ENCODE measurements at places on chromosomes 1 and 21.
A peak's percentile ranks its signal among the peaks of the same experiment; 100 is the strongest.

DNA sequence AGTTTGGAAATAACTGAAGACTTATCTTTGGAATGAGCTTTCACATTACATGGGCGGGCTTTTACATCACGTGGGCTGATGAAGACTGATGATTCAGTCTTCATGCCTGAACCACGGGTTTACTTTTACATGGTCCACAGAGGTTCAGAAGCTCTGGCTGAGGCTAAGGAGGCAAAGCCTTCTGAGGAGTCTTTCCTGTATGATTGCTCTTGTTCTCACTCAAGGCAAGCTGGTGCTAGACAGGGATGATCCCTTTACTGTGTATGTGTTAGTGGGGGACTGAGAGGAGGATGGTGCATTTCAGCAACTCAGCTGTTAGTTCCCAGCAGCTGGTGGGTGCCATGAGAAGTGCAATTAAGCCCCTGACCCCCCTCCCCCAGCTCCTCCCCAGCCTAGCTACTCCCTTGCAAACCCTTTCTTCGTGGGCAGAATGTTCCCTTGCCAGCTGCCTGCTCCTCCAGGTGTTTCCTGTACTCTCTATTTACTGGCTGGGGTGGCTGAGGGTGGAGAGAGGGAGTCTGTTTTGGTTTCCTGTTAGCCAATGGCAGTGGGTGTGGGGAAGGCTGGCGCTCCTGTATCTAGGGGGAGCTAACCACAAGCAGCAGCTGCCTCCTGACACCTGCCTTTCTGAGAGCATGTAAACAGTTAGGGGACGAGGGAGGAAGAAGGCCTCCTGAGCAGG, 15.4 kb downstream of the BTG2 start:
- peak; percentile 69 for DNase-seq

DNA sequence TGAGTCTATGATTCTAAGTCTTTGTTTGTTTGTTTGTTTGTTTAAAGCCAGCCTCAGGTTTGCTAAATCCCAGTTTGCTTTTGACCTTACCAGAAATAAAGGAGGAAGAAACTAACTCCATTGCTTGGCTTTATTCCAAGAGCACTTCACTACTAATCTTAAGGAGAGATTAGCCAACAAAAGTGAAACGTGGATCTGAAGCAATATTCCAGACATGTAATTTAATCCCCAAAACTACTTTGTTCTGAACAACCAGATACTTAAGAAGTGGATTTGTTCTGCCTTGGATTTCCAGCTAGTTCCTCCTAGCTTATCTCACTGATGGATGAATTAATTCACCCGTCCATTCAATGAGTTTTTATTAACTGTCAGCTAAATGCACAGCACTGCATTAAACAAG, 15.9 kb upstream of the CEP350 start:
- no peak for DNase-seq

DNA sequence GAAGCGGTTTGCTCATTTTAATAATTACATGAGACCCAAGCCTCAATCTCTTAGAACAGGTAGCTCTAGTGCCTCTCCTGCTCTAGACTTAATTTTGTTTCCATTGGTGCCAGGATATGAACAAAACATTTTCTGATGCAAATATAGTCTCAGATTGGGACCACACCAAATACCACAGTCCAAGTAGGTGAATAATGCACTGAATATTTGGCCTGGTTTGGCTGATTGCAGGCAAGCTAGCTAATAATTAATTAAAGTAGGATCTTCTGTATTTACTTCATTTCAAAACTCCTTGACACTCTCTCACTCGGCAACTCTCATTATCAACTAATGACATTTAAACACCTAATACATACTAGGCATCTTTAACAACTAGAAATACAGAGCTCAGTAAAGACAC, 219.6 kb downstream of the LTN1 start:
- no peak for DNase-seq

DNA sequence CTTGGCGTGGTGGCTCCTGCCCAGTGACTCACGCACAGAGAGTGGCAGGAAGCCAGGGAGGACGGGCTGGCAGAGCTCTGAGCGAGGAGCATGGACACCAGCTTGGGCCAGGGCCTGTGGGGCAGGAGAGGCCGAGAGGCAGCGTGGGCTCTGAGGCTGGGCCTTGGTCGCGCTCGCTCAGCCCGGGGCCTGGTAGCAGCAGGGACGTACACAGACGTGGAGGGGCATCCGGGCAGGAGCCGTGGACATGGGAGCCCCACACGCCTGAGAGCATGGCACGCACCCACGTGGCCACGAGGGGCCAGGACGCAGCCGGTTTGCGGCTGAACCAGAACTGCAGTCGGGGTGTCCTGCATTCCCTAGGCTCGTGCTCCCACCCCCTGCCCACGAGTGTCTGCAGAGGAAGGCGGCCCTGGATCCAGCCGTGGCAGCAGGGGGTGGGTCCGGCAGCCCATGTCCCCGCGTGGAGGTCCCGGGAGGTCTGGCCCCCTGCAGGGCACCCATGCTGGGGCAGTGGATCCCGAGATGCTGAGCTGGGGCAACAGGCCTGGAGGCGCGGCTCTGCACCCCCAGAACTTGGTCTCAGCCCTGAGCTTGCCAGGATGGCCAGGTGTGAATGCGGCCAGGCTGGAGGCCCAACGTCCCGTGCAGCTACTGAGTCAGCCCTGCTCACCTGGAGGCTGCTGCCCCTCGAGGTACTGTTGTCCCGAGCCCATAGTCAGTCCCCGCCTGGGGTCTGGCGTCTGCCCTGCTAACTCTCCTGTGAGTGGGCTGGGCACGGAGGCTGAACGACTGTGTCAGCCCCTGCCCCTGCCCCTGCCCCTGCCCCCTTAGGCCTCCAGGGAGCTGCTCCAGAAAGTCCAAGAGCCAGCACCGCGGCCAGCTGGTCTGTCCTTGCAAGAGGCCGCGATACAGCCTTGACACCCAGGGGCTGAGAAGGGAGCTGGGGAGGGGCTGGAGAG, 61.6 kb downstream of the SLX9 start:
- no peak for DNase-seq

- peak; percentile 37 for DNase-seq
These were observed 5.7 kb upstream of the PPP1R15B start for GRCh38 chr1:204417074-204417997.

GRCh38 chr1:84936116-84936810, 43.3 kb upstream of the LPAR3 start:
- DNase-seq = peak; percentile 15
